ENCODE measurements at places on chromosomes 7 and 10.

DNA sequence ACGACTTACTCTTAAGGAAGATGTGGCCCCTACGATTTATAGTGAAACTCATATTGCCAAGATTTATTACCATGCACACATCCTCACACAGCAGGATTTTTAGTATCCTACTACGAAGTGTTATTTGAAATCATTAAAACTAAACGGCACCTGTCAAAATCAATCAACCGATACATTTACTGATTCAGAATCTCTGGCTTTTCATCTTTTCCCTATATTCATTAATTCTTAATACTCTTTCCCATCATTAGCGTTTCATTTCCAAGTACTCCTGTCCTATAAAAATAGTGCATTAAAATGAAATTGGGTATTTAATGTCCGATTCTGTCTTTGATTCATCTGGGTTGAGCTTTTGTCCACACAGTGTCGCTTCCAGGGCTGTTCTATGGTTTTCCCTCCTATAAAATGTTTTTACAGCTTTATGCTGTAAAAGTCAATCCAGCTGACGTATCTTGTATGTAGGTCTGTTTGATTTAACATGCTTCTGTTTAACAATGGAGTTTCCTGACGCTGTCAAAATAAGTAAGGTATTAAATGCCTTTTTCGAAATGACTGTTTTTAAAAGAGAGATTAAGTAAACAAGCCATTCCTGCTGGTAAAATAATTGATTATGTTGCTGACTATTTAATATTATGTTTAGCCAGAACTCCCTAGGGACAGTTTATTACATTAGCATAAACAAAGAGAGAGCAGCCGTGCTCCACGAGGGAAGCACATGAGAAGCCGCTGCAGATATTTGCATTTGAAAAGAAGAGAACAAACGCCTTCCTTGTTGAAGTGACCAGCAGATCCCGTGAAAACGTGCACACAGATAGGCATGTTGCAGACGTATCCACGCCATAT, 22.3 kb upstream of the SFMBT2 start:
- DNase-seq: no peak

DNA sequence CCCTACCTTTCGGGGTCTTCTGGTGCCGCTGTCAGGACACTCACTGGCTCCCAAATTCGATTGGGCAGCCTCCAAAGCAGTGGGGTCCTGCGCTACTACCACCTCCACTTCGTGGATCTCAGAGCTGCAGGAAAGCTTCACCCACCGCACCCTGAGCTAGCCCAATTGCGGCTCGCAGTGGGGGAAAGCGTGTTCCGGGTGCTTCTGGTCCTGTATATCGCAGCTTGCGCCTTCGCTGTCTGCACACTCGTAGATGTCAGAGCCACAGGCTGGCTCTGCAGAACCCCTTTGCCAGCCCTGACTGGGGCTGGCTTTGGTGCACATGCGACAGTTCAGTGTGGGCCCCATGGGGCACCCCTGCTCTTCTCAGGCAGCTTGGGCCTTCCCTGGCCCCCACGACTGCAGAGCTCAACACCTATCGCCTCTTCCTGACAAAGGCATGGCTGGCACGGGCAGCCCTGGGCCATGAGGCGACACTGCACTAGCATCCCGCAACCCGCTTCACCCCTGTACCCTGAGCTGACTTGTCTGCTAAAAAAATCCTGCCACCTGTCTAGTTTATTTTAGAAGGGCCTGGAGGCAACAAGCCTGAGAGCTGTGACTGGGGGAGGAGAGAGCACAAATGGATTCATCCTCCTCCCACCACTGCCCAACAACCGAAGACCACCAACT, 78.7 kb upstream of the ABI1 start:
- no peak for DNase-seq

DNA sequence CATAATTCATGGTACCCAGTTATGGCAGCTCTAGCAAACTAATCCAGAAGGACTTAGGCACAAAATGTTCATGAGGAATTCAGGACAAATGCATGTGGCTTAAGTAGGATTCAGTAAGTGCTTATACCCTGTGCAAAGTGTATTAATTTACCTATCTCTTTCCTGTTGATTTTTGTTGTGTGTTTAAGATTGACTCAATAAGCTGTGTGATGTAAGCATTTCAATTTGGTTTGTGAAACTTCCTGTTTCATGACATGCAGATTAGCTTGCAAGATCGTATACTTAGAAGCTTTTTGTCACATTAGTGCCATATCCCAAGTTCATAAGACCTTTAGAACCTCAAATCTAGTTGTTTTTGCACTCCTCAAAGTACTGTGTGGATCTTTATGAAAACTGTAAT, 416.7 kb downstream of the ARL4A start:
- no peak for DNase-seq

- DNase-seq: no peak
These were observed 2.4 kb downstream of the KCNH2 start for GRCh38 chr7:150975536-150976319.

GRCh38 chr10:128095753-128096469, 30.3 kb downstream of the MKI67 start:
- DNase-seq: no peak

- DNase-seq: no peak
These were observed 109.5 kb upstream of the ITGB1 start for GRCh38 chr10:33067481-33067880.

DNA sequence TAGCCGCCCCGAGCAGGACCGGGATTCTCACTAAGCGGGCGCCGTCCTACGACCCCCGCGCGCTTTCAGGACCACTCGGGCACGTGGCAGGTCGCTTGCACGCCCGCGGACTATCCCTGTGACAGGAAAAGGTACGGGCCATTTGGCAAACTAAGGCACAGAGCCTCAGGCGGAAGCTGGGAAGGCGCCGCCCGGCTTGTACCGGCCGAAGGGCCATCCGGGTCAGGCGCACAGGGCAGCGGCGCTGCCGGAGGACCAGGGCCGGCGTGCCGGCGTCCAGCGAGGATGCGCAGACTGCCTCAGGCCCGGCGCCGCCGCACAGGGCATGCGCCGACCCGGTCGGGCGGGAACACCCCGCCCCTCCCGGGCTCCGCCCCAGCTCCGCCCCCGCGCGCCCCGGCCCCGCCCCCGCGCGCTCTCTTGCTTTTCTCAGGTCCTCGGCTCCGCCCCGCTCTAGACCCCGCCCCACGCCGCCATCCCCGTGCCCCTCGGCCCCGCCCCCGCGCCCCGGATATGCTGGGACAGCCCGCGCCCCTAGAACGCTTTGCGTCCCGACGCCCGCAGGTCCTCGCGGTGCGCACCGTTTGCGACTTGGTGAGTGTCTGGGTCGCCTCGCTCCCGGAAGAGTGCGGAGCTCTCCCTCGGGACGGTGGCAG, at the start of gene MGMT:
MGMT (plus strand) TSS at position 539 of the 656 bp plus-strand sequence.
- DNase-seq: peak; percentile 97

GRCh38 chr10:31075434-31075833, 43.8 kb upstream of the ZNF438 start:
- DNase-seq: no peak

GRCh38 chr7:23418046-23418445, 52.2 kb downstream of the IGF2BP3 start:
- no peak for DNase-seq

DNA sequence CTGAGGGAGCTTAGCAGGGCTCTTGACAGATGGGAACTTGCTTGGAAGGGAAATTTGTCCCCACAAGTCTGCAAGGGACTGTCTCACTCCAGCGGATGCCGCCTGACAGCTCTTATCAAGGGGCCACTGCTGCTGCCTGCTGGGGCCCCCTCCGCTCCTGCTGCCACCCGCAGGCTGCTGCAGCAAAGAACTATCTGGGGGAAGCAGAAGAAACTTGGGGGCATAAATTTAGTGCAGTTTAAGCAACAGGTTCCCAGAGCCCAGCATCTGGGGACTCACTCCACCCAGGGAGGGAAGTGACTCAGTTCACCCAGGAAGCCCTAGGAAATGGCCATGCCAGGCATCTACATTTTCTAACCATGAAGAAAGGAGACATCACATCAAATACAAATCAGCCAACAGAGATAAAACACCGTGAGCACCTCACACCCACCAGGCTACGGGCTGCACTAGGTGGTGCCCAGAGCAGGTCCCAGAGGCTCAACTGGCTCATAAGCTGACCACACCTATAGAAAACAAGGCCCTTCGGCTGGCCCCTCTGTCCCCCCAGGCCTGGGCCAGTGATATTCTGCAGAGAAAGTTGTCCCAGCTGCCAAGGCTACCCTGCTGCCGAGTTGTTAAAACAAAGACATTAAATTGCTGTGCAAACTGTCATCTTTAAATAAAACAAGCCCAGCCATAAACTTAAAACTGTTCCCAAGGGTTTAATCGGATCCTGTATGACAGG, 3.7 kb downstream of the RGS10 start:
- no peak for DNase-seq

- no peak for DNase-seq
These were observed 50.2 kb upstream of the SUN1 start for GRCh38 chr7:781936-782529.

DNA sequence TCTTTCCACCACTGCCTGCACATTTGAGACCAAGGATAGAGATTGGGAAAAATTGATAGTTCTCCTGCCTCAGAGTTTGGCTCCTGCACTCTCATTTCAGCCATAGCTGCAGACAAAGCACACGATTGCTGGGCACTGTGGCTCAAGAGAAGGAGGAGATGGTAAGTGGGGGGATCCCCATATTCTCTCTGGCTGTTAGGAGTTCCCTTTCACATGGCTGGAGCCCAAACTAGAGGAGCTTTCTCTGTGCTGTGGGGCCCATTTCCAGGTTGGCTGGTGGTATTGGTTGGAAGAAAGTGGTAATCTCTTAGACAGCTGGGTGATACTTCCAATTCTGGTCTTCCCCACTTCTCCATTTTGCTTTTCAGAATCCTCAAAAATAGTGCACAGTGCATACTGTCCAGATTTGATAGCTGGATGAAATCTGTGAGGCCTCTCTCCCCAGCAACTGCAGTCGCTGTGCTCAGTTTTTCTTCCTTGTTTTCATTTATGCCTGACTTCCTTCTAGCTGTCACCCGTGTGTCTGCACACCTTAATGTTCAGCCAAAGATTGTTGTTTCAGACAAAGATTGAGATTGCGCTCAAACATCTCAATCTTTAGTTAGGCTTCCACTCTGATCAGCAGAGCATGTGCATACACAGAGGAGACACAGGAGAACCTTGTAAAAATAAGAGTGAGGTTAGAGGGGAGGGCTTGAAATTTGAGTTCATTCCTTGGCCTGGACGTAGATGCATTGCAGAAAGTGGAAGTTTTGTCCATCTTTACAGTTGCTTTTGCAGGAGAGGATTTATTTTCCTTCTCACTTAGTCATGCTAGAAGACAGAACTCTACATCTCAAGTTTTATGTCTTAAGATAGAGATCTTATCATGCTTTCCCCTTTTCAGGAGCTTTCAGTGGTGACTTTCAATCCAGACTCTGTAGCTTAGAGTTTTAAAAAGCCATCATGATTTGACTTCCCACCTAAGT, 28.6 kb downstream of the RABGEF1 start:
- DNase-seq: no peak

GRCh38 chr10:62894156-62894555, 78.0 kb upstream of the EGR2 start:
- DNase-seq: no peak

DNA sequence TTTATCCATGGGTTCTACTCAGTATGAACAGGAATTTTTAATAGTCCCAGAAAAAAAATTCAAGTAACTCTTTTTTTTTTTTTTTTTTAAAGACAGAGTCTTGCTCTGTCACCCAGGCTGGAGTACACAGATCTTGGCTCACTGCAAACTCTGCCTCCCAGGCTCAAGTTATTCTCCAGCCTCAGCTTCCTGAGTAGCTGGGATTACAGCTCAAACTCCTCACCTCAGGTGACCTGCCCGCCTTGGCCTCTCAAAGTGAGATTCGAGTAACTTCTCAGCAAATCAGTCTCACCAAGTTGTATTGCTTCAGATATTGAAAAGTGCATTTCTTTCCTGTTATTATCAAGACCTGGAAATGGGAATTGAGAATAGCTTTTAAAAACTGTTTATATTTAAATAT, 281.2 kb upstream of the MINDY3 start:
- no peak for DNase-seq

DNA sequence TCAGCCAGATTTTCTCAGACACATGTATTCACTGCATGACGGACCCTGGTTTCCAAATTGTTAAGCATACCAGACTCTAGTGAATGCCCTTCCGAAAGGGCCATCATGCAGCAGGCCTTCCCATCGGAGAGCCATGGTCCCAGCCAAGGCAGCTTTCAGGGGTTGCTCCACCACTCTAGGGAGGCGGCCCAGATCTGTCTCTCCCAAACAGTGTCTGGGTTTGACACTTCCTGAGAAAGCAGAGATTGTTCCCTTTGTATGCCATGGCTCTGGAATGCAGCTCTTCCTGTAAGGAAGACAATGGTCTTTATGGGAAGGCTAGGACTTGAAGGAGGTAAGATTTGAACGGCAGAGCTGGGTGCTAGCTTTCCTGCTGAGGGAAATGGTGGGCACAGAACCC, 178.8 kb upstream of the BMPER start:
- no peak for DNase-seq

DNA sequence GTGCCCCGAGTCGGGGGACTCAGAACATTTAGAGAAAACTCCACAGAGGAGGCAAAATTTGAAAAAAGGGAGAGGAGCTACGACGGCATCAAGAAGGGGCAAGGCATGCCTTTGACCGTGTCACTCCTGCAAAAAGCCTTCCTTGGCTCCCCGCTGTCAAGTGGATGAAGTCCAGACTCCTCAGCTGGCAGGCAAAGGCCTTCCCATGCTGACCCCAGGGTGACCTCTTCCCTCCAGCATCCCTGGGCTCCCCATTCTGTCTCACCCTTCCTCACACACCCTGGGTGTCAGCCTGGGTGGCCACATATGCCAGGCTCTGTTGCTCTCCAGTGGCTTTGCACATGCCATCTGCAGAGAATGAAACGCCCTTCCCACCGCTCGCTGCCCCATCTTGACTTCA, 88.4 kb upstream of the ZMIZ1 start:
- no peak for DNase-seq

DNA sequence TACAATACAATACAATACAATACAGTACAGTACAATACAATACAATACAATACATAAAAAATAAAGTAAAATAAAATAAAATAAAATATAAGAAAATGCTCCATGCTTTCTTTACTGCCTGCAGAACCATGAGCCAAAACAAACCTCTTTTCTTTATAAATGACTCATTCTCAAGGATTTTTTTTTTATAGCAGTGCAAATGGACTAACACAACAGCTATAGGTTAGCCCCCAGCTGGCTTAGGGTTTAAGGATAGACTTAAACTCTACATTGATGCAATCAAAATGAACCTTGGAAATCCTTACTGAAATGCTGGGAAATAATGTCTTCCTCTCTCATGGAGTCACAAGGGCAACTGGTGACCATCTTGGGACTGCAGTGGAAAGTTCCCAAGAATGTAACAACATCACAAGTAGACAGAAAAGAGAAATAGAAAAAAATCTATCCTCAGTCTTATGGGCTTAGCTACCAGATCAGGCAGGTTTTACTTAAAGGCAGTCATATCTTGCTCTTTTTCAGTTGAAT, 348.9 kb downstream of the ARL4A start:
- DNase-seq: no peak

DNA sequence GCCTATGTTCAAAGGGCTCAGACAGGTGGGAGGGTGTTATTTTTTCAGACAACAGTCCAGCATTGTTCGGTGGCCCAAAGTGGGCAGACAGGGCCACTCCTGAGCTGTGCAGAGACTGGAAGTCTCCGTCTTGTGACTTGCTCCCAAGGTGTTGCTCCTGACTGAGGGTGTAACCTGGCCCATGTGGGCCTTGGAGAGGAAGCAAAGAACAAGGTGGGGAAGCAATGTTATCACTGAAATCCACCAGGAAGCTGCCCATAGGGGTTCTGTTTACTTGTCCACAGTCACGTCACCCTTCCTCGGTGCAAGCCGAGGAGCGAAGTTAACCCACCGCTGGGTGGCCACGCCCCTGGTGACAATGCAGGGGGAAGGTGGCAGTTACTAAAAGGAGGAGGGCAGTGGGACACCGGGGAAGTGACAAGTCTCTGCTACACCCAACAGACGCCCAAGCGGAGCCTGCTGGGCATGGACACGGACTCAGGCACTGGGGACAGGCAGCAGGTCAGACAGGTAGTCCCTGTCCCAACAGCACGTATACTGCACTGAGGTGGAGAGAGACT, 311.6 kb upstream of the MKI67 start:
- DNase-seq: no peak
